ENCODE measurements at places on chromosomes 6 and 20.

DNA sequence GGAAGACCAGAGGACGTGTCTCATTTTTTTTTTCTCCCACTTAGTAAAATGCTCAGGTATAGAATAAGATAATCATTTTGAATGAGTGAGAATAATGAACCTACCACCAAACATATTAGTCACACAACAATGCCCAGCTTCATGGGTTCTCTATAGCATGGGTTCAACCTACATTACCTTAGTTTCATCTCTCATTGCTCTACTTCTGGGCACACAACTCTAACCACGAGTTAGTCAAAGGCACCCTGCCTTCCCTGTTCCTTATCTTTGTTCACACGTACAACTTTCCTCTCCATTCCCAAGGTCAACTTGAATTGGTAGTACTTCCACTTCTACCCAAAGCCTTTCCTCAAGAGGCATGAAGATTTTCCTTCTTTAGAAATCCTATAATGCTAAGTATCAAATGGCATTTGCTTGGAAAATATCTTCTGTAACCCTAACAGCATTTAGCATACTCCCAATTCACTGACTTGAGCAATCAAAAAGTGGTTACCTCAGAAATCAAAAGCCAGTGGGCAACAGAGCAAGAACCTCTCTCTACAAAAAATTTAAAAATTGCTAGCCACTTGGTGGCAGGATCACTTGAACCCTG lies 20.9 kb downstream of the DEK start:
- DNase-seq, result no peak

GRCh38 chr6:158818581-158819212 lies 471 bp downstream of the EZR start:
- peak; percentile 33 for DNase-seq

DNA sequence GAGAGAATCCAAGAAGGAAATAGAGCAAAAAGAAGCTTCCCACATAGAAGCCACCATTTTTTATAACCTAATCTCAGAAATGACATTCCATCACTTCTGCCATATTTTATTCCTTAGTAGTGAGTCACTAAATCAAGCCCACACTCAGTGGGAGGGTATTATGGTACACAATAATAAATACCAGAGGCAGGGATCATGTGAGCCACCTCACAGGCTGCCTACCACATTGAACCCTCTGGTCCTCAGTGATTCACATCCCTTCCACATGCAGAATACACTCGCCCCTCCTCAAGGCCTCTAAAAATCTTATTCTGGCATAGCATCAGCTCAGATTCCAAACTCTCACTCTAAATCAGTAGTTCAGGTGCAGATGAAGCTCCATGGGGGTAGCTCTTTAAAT lies 49.4 kb downstream of the TMC2 start:
- DNase-seq, result no peak

- DNase-seq, result no peak
Measured at GRCh38 chr6:154370545-154370944, 13.9 kb upstream of the IPCEF1 start.

GRCh38 chr20:5821627-5822215 lies 71.5 kb downstream of the SHLD1 start:
- no peak for DNase-seq

DNA sequence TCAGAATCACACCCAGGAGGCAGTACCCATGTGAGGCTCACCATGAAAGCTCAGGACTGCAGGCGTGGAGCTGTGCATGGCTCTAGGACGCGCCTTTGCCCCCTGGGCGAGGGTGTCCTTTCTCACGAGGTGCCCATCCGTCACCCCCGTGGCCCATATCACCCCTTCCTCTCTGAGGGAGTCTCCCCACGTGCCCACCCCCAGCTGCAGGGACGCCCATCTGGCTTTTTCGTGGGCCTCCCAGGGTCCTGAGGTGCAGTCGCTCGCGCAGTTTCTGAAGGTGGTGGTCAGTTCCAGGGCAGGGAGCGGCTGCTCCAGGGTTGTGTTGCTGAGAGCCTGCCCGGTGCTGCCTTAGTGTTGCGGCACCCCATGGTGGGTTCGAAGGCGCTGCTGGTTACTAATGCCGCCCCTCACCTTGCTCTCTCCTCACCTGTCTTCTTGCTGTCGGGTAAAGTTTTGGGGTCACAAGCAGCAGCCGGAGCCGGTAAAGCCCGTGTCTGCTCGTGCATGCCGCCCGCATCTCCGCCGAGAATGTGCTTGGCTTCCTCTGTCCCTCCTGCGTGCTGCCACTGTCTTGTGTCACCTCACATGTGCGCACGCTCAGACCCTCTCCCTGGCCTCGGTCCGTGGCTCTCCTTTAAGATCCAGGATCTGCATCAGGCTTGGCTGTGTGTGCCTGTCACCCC lies 9.4 kb upstream of the COL20A1 start:
- DNase-seq, result no peak

DNA sequence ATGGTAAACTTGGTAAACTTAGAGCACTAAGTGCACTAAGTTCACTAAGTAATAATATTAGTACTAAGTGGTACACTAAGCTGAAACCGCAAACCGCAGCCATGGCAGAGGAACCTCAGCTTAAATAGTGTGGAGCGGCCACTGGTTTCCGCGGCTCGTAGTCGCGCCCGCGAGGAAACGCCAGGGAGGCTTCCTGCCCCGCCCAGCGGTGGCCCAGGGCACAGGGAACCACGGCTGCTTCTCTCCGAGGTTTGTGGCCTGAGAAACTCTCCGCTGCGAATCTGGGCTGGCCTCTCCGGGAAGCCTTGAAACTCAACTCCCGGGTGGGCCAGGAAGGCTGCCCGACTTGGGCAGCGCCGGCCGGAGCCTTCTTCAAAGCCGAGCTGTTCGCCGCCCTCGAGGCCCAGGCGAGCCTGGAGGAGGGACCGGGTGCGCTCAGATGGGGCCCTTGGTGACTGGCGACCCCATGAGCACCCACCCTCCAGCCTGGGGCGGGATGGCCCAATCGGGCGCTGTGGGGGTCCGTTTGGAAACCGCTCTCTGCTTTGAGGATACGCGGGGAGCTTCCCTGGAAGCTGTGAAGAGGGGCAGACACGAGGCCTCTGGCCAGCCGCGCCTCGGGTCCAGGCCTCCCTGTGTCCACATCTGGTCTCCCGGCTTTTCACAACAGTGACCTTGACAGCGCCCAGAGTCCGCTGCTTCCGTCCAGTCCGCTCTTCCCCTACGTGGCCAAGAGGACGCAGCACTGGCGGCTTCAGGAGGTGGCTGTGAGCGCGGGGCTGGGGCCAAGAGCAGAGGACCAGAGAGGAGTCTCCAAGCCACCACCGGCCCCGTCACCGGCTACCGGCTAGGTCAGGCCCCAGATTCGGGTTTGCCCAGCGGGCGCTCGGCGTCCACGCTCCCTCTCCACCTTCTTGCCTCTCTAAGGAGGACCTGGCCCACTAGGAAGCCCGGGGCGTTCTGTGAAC lies 25.4 kb upstream of the HLA-E start:
- DNase-seq, result no peak

DNA sequence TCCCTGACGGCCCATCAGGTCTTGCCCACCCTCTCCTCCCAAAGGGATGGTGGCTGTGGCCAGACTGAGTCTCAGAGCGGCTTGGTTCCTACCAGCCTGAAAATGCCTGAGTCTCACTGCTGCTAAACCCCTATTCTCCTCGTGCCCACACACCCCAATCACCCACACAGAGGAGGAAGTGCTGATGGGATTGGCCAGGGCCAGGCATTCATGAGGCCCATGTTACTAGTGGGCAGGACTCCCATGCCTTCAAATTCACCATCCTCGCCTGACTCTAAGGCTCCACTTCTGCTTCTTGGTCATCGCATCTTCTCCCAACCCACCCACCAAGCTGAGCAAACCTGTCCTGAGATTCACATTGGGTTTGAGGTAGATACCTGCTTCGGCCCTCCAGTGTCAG lies 80.1 kb upstream of the CST7 start:
- no peak for DNase-seq

- no peak for DNase-seq
Measured at GRCh38 chr6:64376394-64376793, 740.8 kb downstream of the PHF3 start.

DNA sequence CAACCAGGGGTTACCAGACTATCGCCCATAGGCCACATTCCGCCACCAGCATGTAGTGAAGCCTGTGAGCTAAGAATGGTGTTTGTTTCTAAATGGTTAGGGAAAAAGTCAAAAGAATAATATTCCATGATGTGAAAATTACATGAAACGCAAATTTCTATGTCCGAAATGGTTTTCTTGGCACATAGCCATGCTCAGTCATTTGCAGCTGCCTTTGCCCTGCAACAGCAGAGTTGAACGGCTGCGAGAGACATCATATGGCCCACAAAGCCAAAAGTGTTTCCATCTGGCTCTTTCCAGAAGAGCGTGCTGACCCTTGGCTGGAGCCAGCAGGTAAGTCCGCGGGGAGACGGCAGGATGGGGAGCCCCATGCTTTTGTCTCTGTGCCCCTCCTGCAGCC lies 60.7 kb downstream of the FAM120B start:
- no peak for DNase-seq

DNA sequence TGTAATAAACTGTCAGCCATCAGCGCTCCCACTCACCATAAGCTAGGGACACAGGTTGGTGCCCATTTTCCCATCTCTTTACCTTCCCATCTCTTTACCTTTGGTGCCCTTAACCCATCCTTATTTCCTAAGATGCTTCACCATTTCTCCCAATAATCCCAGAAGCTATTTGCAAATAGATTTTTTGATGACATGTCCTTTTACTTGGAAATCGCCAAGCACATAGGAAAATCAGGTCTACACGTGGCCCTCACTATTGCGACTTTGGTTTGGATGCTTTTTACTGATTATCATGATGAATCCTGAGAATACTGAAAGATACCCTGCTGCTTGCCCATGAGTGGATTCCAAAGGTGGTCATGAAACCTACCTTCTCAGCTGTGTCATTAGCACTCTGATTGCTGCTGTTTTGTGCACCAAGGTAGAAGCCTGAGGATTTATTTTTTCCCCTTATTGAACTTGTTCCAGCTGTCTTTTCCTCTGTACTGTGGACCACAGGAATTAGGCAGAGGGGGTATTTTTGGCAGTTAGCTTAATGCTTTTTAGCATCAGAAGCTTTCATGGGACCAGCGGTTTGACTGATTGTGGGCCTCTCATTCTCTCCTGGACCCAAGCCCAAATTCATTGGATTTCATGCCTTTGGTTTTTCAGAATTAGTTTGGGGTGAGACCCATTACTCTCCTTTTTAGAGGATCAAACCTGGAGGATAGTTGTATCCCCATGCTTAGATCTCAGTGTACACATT lies 229.6 kb upstream of the RIN2 start:
- no peak for DNase-seq

GRCh38 chr6:33211136-33211535 lies 2.8 kb downstream of the RING1 start:
- DNase-seq, result no peak

GRCh38 chr6:6678185-6678671 lies 89.7 kb downstream of the LY86 start:
- no peak for DNase-seq

DNA sequence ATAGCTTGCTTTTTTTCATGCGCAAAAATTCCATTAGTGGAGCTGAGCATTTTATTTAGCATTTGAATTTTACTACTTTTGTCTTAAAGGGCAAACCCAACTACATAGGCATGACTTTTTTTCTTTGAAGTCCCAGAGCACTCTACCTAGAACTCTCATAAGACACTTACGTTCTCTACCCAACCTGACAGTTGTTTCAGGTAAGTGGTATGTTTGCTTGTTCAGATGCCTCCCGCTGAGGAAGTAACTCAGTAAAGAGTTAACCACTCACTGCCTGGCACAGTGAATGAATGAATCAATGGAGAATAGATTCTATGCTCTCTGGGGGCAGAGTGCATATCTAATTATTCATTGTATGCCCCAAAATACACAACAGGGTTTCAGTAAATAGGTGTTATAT lies 212.3 kb upstream of the PRDM1 start:
- no peak for DNase-seq

DNA sequence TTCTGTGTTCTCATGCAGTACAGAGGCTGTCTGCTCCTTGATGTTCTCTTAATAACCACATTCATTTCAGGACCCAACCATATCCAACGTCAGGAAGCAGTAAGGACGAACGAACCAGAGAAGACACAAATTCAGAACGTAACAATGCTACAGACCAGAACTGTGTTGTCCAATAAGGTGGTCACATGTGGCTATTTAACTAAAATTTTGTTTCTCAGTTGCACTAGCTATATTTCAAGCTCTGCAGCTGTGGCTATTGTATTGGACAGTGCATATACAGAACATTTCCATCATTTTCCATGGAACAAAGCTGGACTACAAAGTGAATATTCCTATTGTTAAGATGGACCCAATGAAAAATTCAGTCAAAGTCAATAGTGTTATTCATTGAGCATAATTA lies 27.0 kb downstream of the MAP7 start:
- no peak for DNase-seq

- no peak for DNase-seq
Measured at GRCh38 chr6:142470421-142470820, 168.6 kb downstream of the ADGRG6 start.

DNA sequence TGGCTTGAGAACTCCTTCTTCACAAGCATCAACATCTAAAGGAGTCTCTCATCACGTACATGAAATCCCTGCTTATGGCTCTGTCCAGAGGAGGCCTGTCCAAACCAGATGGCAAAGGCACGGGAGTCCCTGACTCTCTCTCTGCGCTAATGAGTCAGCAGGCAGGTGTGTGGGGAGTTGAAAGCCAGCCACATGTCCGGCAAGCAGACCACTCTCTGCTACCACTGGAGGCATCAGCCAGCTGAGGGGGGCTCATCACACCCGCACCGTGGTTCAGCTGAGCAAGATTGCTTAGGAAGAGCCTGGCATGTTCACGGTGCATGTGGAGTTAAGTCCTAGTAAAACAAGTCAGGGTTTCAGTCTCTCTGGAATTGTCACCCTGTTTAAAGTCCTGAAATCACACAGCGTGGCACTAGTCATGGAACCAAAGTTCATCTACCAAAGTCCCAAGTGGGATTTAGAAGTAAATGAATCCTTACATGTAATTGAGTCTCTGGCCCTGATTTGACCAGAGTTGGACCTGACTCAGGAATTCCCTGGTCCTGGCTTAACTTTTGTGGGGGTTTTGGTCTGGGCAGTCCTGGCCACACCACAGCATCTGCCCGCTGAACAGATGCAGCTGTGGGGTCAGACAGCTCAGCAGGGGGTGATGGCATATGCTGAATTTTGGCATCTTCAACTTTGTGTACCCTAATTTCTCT lies 155.2 kb upstream of the RIN2 start:
- no peak for DNase-seq

DNA sequence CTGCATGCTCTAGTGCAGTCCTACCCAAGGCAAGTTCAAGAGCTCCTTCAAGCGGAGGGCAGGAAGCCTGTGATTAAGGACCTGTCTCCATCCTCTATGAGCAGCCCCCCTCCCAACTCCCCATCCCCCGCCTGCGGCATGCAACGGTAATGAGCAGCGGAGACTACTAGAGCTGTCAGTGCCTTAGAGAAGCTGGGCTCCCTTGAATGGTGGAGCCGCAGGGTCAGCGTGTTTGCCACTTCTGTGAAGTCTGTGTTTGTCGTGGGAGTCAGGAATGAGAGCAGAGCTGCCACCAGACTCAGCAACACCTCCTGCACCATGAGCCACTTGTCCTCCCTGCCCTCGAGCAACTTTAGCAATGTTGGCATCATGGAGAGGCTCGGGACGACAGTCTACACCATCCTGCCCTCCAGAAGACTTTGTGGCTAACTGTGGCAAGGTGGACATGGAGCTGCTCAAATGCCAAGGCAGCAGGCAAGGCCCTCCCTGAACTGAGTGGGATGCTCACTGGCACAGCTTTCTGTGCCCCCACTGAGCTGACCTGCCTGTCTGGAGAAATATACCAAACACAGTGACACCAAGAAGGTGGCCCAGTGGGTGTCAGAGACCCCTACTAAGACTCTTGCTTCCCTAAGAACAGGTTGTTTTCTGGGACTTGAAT lies 23.8 kb upstream of the SYNDIG1 start:
- no peak for DNase-seq

GRCh38 chr6:31416394-31417014 lies 13.1 kb downstream of the MICA start:
- no peak for DNase-seq

Data from DMS79 (cell line).